ENCODE measurements at places on chromosomes 12 and 14.

GRCh38 chr12:2149091-2149490, 96.3 kb downstream of the CACNA1C start:
- DNase-seq: no peak

GRCh38 chr12:116267948-116268347, 9.5 kb downstream of the MED13L start:
- no peak for DNase-seq

GRCh38 chr12:118038137-118038536, 21.6 kb downstream of the RFC5 start:
- no peak for DNase-seq

DNA sequence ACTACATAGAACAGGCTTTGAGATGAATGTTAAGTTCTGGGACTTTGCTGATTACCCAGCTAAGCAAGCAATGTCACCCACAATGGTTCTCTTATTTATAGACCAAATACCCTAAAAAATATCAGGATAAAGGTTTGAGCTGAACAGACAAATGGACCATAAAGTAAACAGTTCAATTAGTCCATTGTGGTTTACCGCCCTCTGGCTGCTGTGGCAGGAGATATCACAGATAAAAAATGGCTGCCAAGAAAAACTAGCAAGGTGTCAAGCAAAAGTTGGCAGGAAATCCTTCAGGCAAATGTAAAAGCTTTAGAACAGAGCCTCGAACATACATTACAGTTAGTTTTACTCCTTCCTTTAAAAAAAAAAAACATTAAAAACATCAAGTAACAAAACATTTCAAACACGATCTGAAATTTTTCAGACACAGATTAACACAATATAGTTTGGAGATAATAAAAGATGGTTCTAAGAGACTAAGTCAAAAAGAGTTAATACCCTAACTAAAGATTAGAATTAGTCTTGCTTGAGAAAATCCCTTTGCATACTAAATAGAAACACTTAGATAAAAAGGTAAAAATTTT, 41.3 kb downstream of the MED13L start:
- peak; percentile 51 for DNase-seq

DNA sequence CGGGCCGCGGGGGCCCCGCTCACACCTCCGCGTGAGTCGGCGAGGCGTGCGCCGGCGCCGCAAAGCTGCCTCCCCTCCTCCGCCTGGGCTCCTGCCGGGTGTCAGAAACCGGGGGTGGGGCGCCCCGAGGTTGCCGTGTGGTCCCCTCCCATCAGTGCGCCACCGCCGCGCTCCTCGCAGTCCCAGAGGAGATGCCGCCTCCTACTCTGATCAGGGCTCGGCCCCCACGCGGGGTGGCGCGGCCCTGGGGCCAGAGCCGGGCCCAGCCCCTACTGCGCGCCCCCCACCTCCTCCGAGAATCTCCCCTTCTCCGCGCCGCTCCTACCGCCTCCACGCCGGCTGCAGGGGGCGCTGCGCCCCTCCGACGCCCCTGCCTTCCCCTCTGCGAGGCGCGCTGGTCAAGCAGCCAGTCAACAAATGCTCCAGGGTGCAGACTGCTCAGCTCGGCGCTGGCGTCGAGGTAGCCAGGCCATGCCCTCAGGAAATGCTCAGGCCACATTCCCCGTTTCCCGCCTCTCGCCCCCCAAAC, 467 bp upstream of the JAG2 start:
- DNase-seq: no peak
